ENCODE measurements at places on chromosomes 11 and 22.

- DNase-seq, result peak; percentile 84
Observed at GRCh38 chr11:117443266-117444186, 115.9 kb downstream of the CEP164 start.

GRCh38 chr11:121589946-121590537 is 137.3 kb upstream of the SORL1-AS1 start:
- DNase-seq, result no peak

GRCh38 chr11:2314136-2314524 is 12.3 kb downstream of the TSPAN32 start:
- no peak for DNase-seq

DNA sequence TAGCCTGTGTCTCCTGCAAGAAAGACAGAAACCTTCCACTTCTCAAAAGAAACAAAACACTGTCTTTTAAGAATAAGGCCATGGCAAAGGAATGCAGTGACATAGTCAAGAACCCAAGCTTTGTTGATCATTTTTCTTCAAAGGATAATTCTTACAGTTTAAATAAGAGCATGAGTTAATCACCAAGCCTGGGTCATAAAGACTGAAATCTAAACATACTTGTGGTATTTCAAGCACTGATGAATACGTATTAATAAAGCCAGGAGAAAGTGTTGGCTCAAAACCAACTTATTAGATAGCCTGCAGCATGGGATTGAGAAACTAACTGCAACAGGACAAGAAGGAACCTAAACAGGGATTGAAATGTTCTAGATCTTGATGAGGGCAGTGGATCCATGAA is 143.3 kb upstream of the MTNR1B start:
- no peak for DNase-seq

- DNase-seq, result no peak
Observed at GRCh38 chr11:128711136-128711535, 17.3 kb downstream of the FLI1 start.

GRCh38 chr11:116771935-116772334 is 852 bp downstream of the BUD13 start:
- DNase-seq, result no peak

GRCh38 chr11:7501251-7501650 is 12.5 kb upstream of the PPFIBP2 start:
- no peak for DNase-seq

- no peak for DNase-seq
Observed at GRCh38 chr11:28835317-28835716, 727.1 kb downstream of the METTL15 start.

GRCh38 chr22:17980015-17980590 is 44.3 kb downstream of the MICAL3 start:
- DNase-seq, result no peak

DNA sequence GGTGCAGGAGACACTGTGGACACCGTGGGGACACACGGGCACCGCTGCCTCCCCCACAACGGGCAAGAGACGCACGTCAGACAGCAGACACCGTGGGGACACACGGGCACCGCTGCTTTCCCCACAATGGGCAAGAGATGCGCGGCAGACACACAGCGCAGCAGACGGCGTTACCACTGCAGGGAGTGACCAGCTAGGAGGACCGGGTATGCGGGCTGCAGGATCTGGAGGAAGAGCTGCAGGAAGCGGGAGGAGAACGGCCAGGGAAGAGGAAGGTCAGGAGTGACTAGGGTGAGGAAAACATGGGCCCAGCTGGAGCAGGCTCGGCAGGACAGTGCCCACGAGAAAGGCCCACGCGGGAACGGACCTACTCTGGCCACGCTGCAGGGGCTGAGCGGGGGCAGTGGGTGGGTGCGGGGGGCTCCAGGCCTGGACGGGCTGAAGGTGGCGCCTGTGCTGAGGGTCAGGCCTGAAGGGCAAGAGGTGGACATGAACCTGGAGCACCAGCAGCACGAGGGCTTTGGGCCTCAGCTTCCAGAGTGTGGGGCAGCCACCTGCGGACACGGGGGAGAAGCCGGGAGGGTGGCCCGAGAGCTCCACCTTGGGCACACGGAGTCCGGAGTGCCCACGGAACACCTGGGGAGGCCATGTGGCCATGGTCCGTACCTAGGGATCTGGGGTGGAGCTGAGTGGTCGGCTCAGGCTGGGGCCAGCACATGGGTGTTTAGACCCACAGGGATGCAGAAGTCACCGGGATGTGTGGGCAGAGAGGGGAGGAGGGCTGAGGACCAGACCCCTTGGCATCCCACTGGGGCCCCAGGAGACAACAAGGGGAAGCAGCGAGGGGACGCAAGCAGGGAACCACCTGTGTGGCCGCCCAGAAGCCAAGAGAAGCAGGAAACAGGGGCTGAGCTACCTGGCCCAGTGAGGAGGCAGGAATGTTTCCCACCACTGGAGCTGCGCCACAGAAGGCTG is 16.5 kb downstream of the TOLLIP start:
- DNase-seq, result no peak

- DNase-seq, result no peak
Observed at GRCh38 chr11:98531576-98531975, 489.2 kb upstream of the CNTN5 start.

- no peak for DNase-seq
Observed at GRCh38 chr11:12090761-12091258, 19.6 kb upstream of the MICAL2 start.

DNA sequence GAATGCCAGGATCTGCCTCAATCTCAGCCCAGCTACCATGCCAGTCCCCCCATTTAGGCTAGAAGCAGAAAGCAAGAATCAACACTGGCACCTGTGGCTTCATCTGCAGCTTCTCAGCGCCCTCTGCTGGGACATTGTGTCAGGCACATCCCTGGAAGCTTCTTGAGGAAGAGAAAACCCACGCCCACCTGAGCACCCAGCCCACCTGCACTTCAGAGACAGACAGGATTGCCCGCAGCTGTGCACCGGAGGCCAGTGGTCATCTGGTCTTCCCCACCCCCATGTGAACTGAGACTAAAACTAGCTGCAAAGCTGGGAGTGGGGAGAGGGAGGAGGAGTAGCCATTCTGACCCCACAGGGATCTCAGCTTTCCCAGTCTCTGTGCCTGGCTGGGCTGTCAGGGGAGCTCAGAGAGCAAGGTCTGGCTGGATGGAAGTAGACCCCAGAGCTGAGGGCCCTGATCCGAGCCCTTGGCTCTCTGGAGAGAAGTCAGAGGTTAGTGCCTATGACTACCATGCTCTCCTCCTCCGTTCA is 66.8 kb downstream of the FEZ1 start:
- peak; percentile 65 for DNase-seq

DNA sequence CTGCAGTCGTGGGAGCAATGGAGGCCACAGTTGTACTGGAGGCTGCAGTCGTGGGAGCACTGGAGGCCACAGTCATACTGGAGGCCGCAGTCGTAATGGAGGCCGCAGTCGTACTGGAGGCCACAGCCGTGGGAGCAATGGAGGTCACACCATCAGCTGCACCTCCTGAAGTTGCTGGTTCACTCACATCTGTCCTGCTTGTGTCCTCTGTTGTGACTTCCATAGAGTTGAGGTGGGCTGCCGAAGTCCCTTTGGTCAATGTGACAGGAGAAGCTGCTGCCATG is 9.3 kb downstream of the C11orf24 start:
- no peak for DNase-seq

- DNase-seq, result no peak
Observed at GRCh38 chr11:117888139-117888566, 11.7 kb upstream of the FXYD6 start.

GRCh38 chr11:21511835-21512440 is 680.9 kb upstream of the ANO5 start:
- no peak for DNase-seq

DNA sequence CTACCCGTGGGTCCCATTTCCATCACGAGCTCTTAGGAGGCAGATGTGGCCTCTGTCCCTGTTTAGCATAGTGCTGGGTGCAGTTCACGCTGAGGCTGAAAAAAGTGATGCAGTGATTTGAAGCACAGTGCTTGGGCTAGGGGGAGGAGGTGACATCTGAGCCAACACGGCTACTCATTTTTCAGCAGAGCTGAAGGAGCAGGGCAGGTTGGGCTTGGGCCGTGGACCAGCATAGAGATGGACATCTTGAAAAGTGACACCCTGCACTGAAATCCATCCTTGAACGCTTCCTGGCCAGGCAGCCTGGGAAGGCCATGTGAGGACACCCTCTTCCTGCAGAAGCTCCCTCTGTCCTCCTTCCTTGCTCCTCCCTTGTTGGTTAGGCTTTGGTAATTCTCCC is 66.4 kb downstream of the ADAMTS15 start:
- no peak for DNase-seq

DNA sequence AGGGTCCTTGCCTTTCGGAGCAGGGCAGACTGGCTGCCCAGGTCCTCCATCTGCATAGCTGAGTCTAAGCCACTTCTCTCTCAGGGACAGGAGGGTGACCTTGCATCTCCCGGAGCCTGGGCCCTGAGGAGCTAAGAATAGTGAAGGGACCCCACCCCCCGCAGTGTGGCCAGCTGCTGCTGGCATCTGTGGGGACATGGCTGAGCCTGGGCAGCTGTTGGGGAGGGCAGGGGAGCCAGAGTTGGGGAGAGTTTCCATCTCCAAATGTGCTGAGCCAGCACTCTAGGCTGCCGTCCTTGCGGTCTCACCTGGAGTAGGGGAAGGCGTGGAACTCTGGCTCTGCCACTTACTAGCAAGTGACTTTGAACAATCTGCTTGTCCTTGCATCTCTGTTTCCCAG is 34.8 kb upstream of the SHISAL1 start:
- DNase-seq, result no peak

- no peak for DNase-seq
Observed at GRCh38 chr11:32161293-32161692, 70.4 kb downstream of the RCN1 start.

DNA sequence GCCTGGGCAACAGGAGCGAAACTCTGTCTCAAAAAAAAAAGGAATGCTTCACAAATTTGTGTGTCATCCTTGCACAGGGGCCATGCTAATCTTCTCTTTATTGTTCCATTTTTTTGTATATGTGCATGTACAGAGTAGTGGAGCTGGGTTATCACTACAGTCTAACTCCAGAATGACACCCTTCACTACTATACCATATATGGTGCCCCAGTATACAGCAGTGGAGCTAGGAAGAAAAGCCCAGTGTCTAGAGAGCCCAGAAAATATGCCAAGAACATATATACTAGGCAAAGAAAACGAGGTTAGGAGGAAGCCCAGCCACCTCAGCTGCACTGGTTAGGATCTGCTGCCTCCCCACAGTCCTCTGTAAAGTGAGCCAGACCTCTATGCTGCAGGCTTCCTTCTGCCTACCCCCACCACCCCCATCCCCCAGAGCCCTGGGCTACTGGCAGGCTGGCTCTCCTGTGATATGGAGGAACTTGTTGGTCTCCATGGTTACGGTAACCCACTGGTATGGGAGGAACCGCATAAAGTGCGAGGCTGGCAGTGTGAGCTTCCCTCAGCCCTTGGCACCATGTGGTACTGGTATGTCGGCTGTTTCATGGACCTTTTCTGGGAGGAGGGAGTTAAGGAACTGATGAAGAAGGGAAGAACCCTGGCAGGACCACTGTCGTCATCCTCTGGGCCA is 34.3 kb downstream of the RCOR2 start:
- no peak for DNase-seq

- DNase-seq, result no peak
Observed at GRCh38 chr11:112277941-112278340, 17.3 kb upstream of the PLET1 start.

DNA sequence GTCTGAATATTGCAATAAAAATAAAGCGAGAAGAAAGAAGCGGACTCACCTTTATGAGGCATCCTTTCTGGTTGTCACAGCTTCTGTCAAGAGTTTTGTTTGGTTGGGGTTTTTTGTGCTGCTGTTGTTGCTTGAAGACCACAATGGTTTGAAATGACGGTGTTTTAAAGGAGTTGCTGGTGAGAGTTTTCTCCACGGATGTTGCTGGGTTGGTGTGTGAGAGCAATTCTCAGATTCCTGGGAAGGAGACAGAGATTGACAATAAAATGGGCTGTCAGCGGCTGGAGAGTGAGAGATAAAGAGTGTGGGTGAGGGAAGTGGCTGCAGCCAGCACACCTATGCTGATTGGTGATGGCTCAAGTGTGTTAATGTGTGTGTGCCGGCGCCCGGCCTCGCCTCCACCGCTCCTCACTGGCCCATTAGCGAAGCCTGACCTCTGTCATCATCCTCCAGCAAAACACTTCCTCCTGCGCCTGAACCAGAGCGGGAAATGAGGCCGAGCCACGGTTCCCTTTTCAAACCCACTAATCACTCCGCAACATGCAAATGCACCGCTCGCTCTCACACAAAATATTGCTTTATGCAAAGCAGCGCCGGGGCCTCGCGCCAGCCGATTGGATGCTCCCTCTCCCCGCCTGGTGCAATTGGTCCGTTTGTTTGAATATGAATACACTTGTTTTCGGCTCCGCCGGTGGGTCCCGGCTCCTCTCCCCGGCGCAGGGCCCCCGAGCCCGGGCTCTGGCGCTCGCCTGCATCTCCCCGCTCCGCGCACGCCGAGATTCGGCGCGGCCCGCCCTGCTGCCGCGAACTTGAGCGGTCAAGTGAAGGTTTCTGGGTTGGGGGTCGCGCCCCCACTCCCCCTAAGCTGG is at the start of gene PAX6:
PAX6 (minus strand) TSS at position 544 of the 869 bp plus-strand sequence. CDS start 4,911 bp downstream, outside the sequence.
- DNase-seq, result peak; percentile 65

DNA sequence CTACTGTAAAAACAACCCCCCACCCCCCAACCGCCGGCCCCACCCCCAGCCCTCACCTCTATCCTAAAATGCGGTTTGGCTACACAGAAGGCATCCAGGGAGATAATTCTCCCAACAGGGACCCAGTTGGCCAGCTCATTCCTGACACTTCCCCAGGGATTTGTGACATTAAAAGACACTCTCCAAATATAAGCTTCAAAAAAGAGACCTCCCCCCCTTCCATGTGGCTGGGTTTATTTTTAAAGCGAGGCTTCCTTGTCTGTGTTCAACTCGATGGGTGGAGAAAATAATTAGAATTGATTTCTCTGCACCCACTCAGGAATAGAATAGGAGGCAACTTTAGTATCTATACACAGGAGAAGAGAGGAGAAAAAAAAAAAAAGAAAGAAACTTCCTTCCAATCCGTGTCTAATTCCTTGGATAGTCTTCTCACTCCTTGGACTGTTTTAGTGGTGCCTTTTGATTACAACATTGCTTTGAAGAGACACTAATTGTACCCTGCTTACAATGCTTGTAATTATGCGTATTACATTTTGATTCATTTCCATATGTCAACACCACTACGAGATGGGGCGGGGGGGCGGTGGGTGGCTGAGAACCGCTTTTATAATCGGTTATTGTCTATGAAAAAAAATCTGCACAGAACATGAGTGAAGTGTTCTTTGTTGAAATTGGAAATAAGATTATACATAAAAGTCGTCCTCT is 500.4 kb downstream of the MIAT start:
- DNase-seq, result no peak

DNA sequence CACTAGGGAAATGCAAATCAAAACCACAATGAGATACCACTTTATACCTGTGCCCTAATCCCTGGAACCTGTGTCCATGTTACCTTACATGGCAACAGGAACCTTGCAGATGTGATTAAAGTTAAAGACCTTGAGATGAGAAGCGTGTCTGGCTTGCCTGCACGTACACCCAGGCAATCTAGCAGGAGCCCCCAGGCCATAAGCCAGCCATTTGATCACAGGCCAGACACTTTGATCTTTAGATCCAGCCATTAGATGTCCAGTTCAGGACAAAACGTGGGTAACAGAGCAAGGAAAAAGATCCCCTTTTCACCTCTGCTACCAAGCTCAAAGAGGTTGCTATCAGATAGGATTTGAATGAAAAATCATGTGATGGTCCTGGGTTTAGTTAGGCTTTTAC is 378.8 kb downstream of the BUD13 start:
- no peak for DNase-seq

GRCh38 chr11:128595221-128595620 is 7.9 kb upstream of the ETS1 start:
- no peak for DNase-seq

GRCh38 chr11:103633068-103633788 is 403.2 kb upstream of the DDI1 start:
- no peak for DNase-seq

GRCh38 chr22:18991821-18992442 is 55.8 kb upstream of the PRODH start:
- DNase-seq, result no peak
